ENCODE measurements at places on chromosomes 7 and 10.

DNA sequence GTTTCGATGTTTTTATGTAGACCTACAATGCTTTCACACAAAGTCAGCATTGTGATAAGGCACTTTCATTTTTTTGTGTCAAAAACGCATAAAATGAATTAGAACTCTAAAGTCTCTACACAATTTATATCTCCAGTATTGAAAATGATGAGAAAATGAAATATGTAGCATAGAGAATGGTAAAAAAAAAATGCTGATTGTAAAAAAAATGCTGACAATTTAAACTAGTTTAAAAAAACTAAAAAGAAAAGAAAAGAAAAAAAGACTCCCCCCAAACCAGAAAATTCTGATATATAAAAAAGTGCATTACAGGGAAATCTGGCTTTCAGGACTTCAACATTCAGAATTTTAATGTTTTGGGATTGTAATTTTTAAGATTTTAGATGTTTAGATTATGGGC lies 148.1 kb downstream of the FZD1 start:
- no peak for DNase-seq

DNA sequence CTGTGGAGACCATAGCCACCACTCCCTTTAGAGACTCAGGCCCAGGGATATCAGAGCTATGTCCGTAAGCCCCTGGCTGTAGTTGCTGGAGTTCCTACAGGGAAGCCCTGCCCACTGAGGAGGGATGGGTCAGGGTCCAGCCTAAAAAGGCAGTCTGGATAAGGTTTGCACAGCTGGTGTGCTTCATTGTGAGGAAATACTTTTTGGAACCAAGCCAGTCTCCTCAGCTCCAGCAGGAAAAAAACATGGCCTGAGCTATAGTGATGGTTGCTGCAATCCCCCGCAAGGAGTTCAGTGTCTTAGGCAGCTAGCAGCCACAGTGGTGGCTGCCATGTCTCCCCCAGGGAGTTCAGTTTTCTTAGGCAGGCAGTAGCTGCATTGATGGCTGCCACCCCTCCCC lies 52.6 kb upstream of the CYP2C8 start:
- DNase-seq: no peak

GRCh38 chr10:124511205-124512039 lies 49.8 kb downstream of the LHPP start:
- no peak for DNase-seq

DNA sequence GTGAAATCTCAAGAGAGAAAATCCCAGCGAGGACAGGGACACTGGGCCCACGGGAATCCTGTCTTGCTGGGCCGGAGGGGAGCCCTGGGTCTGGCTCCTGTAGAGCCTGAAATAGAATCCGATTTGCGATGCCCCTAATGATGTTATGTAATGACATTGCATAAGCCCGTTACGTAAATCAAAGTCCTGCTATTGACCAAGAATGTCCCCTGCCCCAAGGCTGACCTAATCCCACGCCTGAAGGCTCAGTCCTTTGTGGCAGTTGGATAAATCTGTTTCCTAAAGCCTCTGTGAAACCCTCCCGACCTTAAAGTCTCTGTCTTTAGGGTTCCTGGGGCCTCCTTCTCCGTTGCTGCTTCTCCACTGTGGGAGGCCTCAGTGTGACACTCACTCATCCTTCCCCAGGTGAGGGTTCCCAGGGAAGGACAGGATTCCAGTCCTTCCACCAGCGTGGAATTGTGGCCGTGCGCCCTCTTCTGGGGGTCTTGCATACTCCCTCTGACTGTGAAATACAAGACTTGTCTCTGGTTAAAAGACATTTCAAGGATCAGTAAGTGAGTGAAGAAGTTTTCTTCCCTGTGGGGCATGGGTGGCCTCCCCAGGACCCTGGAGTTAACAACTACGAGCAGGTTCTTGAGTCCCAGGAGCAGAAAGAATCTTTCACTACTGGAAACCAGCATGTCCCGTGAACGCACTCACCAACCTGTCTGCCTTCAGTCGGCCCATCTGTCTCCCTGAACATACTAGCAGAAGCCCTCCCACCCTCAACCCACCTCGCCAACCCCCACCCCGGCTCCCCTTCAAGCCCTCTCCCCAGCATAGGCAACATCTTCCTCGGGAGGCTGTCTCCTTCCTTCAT lies 19.8 kb downstream of the ZNF467 start:
- DNase-seq: no peak

- DNase-seq: no peak
These were observed 51.7 kb downstream of the CREM start for GRCh38 chr10:35178331-35178730.

- DNase-seq: no peak
These were observed 153.2 kb upstream of the ADCY1 start for GRCh38 chr7:45420843-45421495.

- no peak for DNase-seq
These were observed 72.8 kb downstream of the PDE1C start for GRCh38 chr7:31997423-31997822.

GRCh38 chr10:48993627-48994026 lies 54.0 kb upstream of the LRRC18 start:
- DNase-seq: no peak

DNA sequence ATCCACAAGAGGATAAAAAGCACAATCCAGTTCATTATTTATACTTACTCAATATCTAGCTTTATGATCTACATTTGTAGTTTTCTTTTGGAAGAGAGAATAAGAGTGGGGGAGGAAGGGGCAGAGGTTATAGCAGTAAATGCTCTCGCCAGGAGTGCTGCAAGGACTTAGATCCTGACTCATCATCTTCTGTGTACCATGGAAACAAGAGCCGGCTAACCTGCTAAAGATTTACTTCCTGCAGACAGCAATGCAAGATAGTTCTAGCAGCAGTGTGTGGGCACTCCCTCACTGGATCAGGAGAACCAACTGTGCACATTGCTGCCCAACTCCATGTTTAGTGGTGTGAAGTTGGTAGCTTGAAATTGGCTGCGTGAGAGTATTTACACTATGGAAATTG lies 47.7 kb upstream of the TRIL start:
- no peak for DNase-seq

DNA sequence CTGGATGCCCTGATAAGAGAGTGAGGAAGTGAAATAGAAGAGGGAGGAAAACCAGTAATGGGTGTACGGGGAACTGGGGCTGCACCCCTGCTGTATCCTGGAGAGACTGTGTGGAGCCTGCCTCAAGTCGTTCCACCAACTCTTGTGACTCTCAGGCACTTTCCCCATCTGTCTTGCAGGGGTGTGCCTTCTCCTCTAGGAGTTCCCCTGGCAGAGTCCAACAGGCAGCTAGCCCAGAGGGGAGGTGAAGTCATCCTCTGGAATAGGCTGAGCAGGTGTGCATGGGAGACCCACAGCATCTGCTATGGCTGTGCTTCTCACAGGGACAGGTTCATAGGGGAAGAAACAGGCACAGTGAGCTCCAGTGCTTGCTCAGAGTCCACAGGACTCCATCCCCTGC lies 46.8 kb downstream of the WIPF3 start:
- DNase-seq: no peak

GRCh38 chr7:127290801-127291361 lies 38.1 kb upstream of the GRM8 start:
- DNase-seq: no peak

DNA sequence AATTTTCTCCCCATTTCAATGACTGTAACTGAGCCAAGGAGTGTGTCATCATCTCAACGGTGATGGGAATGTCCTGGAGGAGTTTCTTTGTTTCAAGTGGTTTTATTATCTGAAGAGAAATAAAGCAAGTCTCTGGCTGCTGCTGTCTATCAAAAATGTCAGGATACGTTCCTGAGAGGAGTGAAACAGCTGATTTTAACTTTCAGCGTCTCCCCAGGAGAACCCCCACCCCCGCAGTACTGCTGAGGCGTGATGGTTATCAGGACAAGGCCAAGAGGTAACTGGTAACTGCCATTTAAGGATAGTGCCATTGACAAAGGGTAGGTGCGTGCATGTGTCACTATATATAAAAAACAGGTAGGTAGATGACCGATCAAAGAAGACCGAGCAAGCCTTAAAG lies 70.3 kb upstream of the LRGUK start:
- DNase-seq: no peak

GRCh38 chr7:44898039-44898438 lies 12.7 kb upstream of the PURB start:
- DNase-seq: no peak

GRCh38 chr10:86001521-86001920 lies 365.1 kb downstream of the GRID1 start:
- no peak for DNase-seq

DNA sequence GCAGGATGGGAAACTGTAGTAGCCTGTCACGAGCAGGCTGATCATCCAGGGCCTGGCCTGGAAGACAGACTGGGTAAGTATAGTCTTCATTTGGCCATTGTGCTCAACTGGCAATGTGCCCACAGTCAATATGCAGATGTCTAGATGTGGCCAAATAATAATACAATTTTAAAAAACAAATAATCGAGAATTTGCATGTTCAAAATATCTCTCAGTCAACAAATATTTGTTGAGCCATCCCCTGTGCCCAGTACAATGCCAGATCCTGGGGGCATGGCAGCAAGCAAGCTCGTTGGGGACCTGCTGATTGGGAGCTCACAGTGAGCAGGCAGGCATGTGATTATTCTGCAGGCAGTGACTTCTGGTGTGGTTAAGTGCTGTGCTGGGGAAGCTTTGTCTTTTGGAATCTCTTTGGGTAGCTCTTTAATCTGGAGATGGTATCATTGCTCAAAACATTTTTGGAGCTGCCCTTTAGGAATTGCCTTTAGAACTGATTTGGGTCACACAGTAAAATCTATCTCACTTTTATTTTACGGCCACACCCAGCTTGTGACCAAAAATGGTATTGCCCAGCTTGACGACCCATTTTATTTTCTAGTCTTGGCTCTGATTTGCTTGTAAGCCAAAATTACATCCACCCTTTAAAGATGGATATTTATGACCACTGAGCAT lies 92.2 kb downstream of the PLCE1 start:
- DNase-seq: no peak

- DNase-seq: no peak
These were observed 111.0 kb upstream of the PCLO start for GRCh38 chr7:83273699-83274098.

DNA sequence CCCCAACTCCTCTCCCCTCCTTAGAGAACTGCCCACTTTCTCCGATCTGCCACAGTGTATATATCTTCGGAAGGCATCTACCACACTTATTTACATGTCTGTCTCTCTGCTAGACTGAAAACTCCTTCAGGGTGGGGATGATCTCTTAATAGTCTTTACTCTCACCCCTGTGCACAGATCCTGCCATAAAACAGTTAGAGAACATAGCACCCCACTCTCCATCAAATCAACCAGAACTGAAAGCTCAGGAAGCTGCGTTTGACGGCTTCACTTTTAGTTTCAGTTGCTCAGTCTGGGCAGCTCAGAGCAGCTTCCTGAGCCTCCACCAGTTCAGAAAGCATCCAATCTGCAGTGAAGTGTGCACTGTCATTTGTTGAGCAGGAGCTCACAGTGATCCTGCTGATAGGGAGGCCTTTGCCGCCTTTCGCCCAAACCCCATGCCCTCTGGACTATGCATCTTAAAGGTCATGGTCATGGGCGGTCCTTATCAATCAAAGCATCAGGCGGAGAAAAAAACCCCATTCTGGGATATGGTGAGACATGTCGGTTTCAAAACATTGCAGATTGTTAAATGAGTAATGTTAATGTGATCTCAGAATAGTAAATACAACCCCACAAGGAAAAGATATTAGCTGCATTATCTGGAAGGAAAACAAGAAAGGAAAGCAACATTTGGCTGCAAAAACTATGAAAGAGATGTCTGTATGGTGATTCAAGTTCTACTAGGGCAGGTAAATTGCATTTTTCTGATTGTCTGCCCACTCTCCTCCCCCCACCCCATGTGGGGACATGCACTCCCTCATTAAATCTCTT lies 167.1 kb upstream of the ADO start:
- DNase-seq: no peak

DNA sequence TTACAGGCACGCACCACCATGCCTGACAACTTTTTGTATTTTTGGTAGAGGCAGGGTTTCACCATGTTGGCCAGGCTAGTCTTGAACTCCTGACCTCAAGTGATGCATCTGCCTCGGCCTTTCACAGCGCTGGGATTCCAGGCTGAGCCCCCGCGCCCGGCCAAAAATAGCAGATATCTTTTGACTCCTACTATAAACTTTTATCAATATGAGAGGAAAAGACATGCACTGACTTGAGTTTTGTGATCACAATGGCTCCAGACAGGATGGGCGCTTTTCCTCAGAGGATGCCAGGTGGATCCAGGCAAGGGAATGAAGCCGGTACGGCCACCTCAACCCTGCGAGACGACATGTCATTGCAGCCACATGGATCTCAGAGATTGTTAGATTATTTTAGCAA lies 123.9 kb downstream of the DNAJB6 start:
- DNase-seq: no peak

DNA sequence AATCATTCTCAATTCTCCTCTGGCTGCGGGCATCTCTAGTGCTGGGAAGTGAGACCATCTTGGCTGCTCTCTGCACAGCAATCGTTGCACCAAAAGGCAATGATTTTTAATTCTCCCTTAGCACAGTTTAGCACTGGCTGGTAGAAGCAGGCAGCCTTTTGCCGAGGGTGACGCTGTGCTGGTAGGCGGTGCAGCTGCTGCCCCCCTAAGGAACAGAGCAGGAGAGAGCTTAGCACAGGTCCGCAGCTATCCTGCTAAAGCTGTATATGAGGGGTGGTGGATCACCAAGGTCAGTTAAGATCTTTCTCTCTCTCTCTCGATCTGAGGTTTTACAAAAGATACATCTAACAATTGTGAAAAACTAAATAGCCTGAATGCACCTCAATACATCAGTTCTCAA lies 390.1 kb downstream of the GATA3 start:
- DNase-seq: no peak

GRCh38 chr10:3900391-3900790 lies 115.4 kb upstream of the KLF6 start:
- DNase-seq: no peak

GRCh38 chr7:144037414-144038035 lies 11.2 kb upstream of the OR2A5 start:
- DNase-seq: no peak

- no peak for DNase-seq
These were observed 47.9 kb downstream of the MKI67 start for GRCh38 chr10:128078136-128078969.

DNA sequence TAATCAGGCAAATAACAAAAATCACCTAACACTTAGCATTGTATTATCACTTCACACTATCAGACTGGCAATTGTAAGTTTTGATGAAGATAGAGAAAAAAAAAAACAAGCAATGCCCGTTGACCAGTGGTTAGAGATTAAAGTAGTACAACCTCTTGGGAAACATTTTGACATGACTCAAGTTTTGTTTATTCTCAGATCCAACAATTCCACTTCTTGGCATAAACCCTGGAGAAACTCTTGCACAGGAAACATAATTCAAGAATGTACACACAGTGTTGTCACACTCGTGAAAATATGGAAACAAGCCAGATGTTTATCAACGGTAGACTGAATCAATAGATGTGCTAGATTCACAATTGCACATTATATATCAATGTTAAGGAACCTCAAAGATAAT lies 37.2 kb downstream of the FRMD4A start:
- no peak for DNase-seq

- DNase-seq: no peak
These were observed 112.7 kb downstream of the MPP7 start for GRCh38 chr10:28190196-28190595.

- no peak for DNase-seq
These were observed 66.8 kb upstream of the CCNJ start for GRCh38 chr10:95976362-95977229.
